CD4-positive, alpha-beta T cell treated with Interleukin-6 at 100 ng/mL for 8 hours (primary cell): ENCODE measurements at places on chromosomes 16 and 17.
A peak's percentile ranks its signal among the peaks of the same experiment; 100 is the strongest.

DNA sequence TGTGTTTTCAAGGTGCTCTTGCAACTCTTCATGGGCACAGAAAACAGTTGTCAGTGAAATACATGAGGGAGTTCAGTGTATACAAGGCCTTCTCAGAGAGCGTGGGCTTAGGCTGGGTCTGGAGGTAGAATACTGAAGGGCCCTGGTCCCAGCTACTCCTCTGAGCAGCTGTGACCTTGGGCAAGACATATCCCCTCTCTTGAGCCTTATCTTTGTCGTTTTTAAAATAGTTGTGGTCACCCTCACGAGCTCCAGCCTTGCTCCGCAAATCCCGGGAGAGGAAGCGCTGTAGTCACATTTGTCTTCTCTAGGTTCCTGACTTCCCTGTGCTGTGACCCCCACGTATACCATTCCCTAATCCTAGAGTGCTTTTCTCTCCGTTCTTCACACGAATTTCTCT, 3.6 kb downstream of the ZNRF1 start:
- no peak for DNase-seq

DNA sequence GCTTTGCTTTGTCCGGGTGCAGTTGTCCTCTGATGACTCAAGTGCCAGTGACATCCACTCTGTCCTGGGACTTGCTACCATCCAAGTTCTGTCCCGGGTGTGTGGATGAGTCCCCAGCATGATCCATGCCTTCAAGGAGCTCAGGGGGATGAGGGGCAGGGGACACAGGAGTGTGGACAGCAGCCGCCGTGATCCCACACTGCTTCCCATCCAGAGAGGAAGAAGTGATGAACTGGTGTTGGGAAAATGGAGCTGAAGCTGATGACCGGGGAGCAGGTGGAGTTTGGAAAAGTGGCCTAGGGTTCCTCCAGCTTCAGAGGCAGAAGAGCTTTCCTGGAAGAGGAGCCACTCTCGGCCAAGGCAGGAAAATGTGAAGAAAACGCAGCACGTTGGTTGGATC, 249.6 kb upstream of the TNRC6C start:
- DNase-seq: no peak

- DNase-seq: no peak
Observed at GRCh38 chr17:44688675-44689476, 700 bp downstream of the CCDC43 start.

DNA sequence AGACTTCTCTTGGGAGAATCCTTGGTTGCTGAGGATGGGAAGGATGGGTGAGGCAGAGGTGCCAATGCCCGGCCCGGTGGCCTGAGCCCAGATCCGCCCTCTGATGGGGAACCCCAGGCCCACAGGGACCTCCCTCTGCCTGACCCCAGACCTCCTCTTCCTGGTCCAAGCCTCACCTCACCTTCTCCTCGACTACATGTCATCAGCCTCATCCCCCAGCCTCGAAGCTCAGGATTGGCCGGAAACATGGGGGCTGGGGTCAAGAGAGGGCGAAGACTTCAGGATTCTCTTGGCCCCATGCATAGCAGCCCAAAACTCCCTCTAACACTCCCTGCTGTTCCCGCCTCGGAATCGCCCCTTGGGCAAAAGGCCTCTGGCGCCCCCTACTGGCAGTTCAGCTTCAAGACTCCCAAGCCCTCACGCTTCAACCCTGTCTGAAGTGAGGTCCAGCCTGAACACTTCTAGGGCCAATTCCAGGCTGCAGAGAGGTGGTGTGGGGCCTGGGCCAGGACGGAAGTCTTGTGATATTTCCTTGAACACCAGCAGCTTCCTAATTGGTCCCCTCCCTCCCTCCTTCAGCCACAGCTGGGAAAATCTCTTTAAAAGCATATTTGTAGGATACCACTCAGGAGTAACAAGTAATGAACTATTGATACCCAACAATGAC, 47.2 kb downstream of the ARHGAP27 start:
- DNase-seq: peak; percentile 85

- DNase-seq: no peak
Observed at GRCh38 chr17:61230972-61231820, 168.4 kb upstream of the TBX2 start.

- DNase-seq: no peak
Observed at GRCh38 chr17:21165922-21166594, 39.3 kb downstream of the DHRS7B start.

GRCh38 chr17:4724650-4725049, 6.6 kb upstream of the MED11 start:
- DNase-seq: no peak

GRCh38 chr16:82701442-82701955, 74.7 kb downstream of the CDH13 start:
- DNase-seq: no peak

DNA sequence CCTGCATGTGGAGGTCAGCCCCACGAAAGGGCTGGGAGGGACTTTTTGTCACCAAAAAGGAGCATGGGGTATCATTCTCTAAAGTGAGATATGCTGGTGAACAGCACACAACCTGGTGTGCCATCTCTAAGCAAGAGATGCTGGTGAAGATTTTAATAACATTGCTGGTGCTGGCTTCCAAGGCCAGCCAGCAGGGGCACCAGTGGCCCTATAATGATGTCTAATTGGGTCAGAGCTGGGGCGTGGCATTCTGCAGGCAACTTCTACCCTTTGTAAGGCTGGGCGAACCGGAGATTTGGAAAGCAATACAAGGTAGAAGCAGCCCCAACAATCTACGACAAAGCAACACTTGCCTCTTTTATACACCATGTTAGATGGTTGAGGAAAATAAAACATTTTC, 16.8 kb downstream of the SDR42E1 start:
- no peak for DNase-seq

GRCh38 chr17:55570391-55570790, 59.1 kb upstream of the SMIM36 start:
- DNase-seq: no peak

GRCh38 chr17:64070213-64070612, 49.8 kb upstream of the ICAM2 start:
- DNase-seq: no peak

DNA sequence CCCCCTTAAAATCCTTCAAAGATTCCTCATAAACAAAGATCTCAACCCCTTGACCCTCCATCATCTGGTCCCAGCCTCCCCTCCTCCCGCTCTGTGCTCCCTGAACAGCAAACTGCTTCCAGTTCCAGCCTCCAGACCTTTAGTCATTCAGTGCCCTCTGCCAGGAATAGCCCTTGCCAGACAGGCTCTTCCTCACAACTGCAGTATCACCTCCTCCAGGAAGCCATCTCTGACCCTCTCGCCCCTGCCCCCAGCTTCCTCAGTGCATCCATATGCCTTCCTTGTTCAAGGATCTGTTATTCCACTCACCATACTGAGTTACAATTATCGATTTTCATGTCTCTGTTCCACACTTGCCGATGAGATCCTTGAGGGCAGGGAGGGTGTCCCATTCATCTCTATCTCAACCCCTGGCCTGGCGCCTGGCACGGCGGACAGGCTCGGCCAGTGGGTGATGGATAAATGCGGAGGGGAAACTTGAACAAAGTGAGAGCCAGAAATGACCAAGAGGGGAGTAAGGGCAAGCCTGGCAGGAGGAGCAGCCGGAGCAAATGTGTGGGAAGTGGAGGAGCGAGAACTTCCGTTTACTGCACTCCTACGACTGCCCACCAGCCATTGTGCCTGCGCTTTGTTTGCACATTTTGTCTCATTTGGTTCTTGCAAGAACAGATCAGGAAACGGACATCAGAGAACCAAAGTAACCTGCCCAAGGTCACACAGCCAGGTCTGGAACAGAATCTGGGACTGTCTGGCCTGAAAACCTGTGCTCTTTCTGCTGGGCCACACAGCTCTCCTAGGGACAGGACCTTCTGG, 2.0 kb upstream of the NXPH3 start:
- no peak for DNase-seq

GRCh38 chr17:76085731-76086366, 6.9 kb downstream of the ZACN start:
- no peak for DNase-seq

GRCh38 chr17:3571043-3571900, 13.7 kb upstream of the TRPV3 start:
- DNase-seq: no peak

GRCh38 chr17:50318501-50319285, 27.2 kb upstream of the XYLT2 start:
- DNase-seq: no peak

DNA sequence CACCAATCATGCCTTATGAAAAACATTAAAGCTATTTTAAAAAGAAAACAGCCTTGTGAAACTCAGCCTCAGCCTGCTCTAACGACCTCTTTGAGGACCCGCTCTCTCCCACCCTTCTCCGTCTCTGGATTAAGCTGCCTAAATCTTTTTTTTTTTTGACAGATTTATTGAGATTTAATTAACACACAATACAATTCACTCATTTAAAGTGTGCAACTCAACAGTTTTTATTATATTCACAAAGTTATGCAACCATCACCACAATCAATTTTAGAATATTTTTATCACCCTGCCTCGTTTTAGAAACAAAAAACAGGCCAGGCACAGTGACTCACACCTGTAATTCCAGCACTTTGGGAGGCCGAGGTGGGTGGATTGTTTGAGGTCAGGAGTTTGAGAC, 8.4 kb downstream of the CDR2L start:
- DNase-seq: no peak

GRCh38 chr16:75593825-75594820, 27.9 kb downstream of the GABARAPL2 start:
- no peak for DNase-seq
